WTC11 (cell line): ENCODE measurements at places on chromosomes 5 and 9.
A peak's percentile ranks its signal among the peaks of the same experiment; 100 is the strongest.

DNA sequence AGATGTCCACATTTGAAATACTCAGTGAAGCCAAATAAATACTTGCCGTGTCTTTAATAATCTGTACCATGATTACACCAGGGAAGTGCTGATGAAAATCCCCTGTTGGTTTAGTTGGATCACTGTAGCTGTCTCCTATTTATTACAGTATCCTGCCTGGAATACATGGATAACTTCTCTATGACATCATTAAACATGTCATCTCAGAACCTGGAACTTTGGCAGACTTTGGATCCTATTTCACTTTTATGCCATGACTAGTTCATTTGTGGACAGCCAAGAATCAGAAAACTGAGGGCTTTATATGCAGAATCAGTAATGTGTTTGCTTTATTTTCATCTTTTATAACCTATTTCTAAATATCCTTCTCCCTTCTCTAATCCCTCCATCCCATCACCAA is at the start of gene TXNDC8:
TXNDC8 (minus strand) TSS at position 137 of the 400 bp plus-strand sequence.
- DNase-seq: no peak

- no peak for DNase-seq
Observed at GRCh38 chr5:108345541-108346171, 36.2 kb downstream of the FBXL17 start.

DNA sequence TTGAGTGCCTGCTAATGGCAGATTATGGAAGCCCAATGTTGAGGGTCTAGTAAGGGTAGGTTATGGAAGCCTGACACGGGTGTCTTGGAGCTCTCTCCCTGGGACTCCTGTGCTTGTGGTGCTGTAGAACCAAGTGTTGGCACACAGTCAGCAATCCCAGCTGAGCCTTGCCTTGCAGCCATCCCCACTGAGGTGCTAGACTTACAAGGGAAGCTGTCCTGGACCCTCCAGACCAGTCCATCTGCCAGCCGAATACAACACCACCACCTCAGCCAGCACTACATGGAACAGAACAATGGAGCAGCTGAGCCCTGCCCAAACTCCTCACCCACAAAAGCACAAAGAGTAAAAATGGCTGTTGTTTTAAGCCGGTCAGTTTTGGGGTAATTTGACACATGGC is 90.5 kb upstream of the DNAH5 start:
- no peak for DNase-seq

DNA sequence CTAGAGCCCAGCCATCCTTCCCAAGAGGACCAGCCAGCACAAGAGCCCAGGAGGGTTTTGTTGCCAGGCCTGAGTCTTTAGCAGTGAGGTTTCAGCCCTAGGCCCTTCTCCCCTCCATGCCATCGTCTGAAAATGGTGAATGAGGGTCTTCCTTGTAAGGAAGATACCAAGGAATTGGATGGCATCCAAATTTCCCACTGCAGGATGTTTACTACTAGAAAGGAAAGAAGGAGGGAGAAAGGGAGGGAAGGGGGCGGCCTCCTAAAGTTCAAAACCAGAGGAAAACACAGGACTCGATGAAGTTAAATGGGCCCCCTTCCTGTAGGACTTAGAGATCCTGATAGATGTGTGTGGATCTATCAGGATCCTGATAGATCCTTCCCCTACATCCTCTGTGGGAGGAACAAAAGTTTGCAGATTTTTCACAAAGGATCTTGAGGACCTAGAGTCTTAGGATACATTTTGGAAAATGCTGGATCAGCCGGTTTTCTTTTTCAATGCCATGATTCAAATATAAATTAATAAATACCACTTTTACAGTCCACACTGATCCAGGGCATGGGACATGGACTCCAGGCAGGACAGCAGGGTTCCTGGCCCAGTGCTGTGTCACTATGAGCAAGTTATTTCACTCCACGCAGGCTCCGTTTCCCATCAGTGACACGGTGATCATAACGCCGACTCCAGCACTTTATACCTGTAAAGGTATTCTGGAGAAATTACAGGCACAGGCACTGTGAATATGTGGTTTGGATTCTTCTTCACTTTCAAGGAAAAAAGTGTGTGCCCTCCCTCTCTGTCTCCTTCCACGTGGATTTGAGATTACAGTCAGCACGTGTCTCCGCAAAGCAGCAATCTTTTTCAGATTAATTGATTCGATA is 40.9 kb downstream of the C5orf15 start:
- DNase-seq: no peak

DNA sequence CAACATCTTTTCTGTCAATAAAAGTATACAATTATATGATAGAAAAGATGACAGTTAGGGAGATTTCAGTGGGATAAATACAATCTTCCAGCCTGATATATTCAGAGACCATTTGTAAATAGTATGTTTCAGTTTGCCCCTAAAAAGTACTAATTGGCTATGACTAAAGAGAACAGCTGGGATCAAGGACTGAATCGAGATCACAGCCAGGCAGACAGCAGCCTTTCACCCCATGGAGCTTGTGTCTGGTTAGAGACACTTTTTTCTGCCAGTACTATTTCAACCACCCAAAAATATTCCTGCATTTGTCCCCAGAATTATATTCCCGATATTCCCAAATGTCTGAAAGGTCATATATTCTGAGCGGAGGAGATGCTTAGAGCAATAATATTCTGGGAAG is 577.3 kb upstream of the TLE4 start:
- DNase-seq: no peak

- DNase-seq: no peak
Observed at GRCh38 chr9:121699571-121700164, 48.2 kb downstream of the DAB2IP start.

DNA sequence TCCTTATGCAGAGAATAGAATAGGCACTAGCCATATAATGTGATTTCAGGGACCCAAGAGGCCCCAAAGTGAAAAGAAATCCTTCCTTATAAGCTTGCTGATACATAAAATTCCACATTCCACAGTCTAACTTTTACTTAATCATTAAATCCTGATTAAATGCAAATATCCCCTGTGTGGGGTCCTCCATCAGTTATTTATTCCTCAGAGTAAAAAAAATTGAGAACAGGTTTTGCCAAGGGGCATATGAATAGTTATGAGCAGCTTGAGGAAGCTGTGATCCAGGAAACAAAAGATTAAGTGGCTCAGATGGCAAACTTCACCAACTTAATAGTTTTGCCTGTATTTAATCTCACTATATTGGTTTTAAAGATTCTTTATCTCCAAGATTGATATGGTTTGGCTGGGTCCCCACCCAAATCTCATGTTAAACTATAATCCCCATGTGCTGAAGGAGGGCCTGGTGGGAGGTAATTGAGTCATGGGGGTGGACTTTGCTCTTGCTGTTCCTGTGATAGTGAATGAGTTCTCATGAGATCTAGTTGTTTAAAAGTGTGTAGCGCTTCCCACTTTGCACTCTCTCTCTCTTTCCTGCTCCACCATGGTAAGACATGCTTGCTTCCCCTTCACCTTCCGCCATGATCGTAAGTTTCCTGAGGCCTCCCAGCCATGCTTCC is 324.9 kb downstream of the NPR3 start:
- no peak for DNase-seq

GRCh38 chr5:38605610-38606009 is 49.2 kb upstream of the LIFR start:
- no peak for DNase-seq

DNA sequence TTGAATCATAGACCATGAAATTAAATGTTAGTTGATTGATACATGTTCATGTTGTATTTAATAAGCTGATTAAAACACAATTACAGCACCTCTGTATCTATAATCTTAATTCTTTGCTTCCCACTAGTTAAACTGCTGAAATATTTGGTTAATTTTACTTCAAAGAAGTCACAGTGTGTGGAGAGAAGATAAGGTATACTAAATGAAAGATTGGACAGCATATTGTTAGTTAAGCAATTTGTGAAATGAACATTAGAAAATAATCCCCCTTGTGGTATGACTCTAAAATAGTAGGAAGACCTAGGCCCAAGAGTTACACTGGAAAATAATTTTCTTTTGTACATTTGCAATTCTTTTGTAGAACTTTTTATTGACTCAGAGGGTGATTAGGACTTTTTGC is 30.3 kb downstream of the MAN2A1 start:
- DNase-seq: no peak

- no peak for DNase-seq
Observed at GRCh38 chr5:139588962-139589361, 27.8 kb downstream of the UBE2D2 start.

DNA sequence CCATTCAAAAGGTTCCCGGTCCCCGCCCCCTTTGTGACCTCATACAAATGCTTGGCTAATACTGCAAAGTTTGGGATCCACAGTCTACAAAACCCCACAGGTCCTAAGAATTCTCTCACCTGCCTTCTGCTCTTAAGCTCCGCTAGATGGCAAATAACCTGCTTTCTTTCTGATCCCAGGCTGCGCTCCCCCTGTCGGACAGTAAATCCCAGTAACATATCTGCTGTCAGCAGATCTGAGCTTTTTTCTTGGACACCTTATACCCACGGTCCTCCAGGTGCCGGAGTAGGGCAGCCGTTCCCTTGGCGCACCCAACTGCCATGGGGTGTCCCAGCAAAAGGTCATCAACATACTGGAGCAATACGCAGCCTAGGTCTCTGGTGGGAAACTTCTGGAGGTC is 39.0 kb upstream of the PPP1R26 start:
- DNase-seq: peak; percentile 24

- DNase-seq: no peak
Observed at GRCh38 chr9:105994970-105995369, 300.6 kb downstream of the TMEM38B start.

- DNase-seq: no peak
Observed at GRCh38 chr5:96844481-96844990, 31.8 kb upstream of the ERAP2 start.

DNA sequence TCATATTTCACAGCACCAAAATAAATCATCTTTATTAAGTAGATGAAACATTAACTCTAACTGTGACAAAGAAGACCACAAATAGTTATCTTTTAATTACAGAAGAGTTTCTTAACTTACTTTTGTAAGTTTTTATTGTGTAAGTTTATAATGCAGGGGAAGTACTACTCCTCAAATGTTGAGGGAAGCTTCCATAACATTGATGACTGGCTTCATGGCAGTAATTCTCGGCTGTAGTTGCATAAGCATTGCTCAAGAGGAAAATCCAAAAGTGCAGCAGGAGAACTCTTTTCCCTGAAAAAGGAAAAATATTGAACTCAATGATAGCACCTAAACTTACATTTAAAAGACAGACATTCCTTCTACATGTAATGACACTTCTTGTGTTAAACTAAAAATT is 4.6 kb downstream of the TSLP start:
- no peak for DNase-seq

- DNase-seq: no peak
Observed at GRCh38 chr5:97635553-97635952, 452.5 kb upstream of the RIOK2 start.

- no peak for DNase-seq
Observed at GRCh38 chr9:86507212-86507630, 153.0 kb upstream of the TUT7 start.

- DNase-seq: no peak
Observed at GRCh38 chr5:65475895-65476294, 5.8 kb downstream of the ADAMTS6 start.

GRCh38 chr5:132498152-132498551 is 7.6 kb upstream of the IRF1 start:
- no peak for DNase-seq

DNA sequence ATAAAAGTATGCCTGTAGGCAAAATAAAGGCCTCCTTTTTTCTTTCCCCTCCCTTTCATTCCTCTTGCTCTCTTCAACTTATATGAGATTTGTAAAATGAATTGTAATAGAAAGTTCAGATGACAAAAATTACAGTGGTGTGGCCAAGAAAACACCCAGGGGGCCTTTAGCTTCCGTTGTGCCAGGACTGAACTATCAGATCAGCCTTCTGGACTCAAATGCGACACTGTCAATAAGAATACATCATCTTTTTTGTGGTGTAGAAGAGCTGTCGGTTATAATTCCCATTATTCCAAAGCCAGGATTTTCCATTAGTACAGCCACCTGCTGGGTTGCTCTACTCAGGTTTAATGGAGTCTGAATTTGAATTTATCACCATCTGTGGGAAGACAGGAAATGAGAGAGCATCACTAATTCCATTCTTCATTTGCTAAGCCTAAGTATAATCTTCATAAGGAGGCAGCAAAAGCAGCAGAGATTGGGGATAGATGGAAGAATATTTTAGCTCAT is 443.4 kb downstream of the ANXA1 start:
- no peak for DNase-seq

GRCh38 chr5:168874713-168875380 is 295.7 kb upstream of the PANK3 start:
- no peak for DNase-seq
